NCI-H460 (cell line): ENCODE measurements at places on chromosomes 7 and 10.

DNA sequence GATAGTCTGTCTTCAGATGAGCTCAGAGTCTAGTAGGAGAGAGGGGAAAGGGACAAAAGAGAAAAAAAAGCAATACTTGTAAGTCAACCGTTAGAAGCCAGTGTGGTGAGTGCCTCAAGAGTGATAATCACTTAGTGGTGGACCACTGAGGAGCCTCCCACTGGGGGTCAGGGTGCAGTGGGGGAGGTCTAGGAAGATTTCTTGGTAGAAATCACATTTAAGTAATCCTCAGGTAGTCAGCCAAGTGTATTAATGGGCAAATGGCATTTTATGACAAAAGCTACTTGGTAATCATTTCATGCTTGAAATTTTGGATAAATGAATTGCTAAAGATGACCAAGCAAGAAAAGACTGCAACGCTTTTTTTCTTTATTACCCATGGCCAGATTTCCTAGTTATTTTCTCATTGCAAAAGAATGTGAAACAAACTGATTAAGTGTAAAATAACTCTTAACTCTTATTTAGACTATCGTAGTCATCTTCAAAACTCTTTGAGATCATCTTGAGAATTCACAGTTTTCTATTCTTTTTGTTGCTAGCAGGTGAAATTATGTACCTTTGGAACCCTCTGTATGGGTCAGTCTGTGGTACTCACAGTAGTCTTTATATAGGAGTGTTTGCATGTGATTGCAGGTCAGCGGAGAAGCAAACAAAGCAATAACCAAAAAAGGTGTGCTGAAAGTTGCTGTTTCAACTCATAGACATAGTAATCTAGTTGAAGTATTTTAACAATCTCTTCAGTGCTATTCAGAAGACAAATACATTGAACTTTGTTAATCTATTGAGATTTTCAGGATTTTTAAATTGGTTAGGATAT lies 63.9 kb downstream of the PPP1R9A start:
- DNase-seq, result no peak

- no peak for DNase-seq
Observed at GRCh38 chr7:4307316-4308204, 374.5 kb upstream of the FOXK1 start.

GRCh38 chr10:5002013-5002727 lies 1.5 kb downstream of the AKR1C2 start:
- DNase-seq, result no peak

DNA sequence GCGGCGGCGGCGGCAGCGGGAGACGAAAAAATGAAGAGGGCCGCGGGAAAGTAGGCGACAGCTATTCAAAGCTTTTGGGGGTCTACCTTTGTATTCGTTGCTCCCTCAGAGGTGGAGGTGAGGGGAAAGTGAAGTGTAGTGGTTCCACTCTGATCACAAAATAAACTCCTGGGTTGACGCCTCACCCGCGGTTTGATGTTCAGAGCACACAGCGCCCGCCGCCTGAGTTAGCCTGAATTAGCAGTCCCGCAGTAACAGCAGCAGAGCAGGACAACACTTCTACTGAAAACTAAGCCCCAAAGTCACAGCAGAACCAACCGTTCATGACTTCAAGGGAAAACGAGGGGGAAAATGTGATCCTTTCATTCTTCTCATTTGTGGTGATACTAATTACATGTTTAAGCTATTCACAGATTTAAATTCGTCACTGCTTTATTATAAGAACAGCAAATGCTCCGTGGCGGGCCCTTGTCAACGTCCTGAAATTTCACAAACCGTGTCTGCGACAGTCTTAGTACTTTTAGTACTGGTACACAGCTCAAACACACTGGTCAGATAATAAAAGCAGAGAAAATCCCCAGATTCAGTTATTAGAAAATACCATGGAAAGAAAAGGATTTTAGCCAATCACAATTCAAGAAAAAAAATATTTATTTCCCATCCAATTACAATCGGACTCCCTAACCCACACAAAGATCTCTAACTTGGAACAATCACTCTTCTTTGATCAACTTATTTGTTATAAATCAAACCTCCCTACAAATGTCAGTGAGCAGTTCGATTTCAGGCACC lies 563 bp upstream of the JMJD1C start:
- DNase-seq, result peak; percentile 21

- DNase-seq, result no peak
Observed at GRCh38 chr7:152050547-152050971, 25.1 kb downstream of the GALNT11 start.

- no peak for DNase-seq
Observed at GRCh38 chr10:112634096-112634830, 187.2 kb downstream of the VTI1A start.

DNA sequence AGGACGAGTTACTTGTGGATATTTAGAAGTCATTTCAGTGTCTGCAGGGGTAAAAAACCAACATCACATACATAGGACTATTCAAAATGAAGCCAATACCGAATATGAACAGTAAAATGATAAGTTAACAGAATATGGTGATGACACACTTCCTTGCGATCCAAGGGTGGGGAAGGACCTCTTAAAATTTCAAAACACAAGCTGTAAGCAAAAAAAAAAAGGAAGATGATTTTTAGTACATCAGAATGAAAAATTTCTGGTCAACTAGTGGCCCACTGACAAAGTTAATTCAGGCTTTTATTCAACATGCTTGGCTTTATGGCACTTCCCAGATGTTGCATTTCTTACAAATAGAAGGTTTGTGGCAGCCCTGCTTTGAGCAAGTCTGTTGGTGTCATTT lies 19.0 kb upstream of the GALNTL5 start:
- no peak for DNase-seq

DNA sequence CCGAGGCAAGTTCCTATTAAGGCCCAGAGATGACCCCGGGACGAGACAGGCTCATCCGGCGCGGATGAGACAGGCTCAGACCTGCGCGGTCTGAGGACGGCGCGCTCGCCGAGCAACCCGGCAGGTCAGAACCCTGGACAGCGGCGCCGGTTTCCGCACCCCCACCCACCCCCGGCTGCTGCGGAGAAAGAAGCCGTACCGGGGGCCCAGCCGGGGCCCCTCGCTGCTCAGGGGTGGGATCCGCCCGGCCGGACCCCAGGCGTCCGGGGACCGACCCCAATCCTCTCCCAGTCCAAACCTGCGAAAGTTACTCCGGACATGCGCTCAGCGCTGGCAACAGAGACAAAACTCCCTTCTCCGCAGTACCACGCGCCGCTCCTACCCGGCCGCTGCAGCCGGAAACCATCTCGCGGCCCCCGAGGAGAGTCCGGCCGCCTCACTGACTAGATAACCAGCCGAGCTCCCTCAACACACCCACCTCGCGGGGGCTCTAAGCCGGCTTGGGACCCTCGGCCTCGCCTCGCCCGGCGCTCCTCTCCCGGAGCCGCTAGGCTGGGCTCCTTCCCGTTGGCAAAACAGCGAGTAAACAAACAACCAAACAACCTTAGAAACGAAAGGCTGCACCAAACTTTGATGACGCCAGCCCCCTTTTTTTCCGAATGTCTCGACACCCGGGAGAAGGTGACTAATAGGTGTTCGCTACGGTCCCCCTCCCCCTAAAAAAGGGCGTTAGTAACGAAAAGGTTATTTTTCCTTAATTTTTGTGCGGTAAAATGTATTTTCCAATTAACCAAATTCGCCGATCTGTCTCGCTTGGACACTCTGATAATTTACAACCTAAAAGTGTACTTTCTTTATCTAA lies 2.3 kb upstream of the DRGX start:
- DNase-seq, result peak; percentile 30

DNA sequence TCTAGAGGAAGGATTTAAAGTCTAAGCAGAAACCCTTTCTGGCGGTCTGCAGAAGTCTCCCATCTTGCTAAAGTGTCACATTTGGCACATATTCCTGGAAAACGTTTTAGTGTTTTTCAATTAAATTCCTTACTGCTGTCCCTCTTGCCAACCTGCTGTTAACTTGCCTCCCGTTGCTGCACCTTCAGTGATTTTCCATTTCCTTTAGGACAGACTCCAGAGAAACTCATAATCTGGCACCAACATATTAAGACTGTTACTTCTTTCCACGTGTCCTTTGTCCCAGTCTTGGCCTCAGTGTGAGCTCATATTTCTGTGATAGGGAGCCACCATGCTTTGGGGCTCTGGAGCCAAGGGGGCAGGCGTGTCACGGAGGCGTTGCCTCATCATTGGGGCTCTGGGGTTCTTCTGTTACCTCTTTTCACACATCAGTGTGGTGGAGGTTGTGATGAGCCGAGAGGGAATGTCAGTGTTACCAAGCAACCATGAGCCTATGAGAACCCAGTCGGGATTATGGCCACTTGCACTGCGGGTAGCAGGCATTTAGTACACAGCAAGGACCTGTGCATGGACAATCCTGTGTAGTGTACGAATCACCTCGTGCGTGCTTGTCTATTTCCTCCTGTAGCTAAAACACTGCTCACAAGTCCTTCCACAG lies 26.0 kb upstream of the ZNF32 start:
- DNase-seq, result no peak

DNA sequence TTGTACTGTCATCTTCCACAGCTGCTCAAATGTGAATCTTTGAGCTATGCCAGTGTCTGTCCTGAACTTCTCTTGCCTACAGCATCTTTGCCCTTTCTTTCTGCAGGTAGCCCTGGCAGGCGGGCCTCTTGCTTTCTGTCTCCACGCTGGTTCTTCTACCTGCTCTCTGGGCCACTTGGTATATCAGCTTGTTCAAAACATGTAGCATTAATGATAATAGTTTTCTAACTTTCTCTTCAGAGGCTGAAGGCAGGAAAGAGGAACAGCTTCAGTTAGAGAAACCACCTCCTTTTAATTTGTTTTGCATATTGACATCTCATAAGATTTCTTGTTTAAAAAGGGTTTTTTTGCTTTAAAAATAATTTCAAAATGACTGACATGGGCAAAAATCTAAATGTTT lies 923 bp upstream of the FGL2 start:
- DNase-seq, result no peak

DNA sequence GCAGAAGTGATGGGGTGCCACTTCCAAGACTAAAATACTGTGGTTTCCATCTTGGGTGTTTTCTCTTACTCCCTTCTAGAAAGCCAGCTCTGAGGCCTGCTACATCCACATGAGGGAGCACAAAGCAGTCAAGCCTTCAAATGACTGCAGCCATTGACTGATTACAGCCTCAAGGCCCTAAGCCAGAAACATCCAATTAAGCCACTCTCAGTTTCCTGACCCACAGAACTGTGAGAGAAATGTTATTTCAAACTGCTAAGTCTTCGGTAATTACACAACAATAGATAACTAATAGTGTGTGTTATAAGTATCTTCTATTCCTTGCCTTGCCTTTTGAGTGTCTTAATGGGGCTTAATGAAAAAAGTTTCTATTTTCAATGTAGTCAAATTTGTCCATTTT lies 24.8 kb downstream of the BRAF start:
- no peak for DNase-seq
